ENCODE measurements at places on chromosomes 2 and 18.
A peak's percentile ranks its signal among the peaks of the same experiment; 100 is the strongest.

- no peak for DNase-seq
Observed at GRCh38 chr2:194054313-194054712, 1602.7 kb upstream of the SLC39A10 start.

DNA sequence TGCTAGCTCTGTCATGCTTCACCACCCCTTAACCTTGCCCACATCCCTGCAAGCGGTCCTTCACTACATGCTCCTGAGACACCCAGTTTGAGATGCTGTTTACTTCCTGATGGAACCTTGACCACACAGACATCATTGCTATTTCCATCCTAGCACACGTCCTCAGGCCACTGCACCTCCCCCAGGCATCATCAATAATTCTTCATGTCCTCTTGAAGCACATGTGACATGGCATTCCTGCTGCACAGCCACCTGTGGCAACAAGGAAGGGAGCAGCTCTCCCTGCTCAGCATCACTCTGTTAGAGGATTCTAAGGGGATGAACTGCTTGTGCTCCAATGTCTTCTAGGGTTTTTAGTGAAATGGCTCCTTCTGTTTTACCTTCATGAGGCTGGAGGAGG, 26.1 kb upstream of the ST3GAL5 start:
- DNase-seq = no peak

DNA sequence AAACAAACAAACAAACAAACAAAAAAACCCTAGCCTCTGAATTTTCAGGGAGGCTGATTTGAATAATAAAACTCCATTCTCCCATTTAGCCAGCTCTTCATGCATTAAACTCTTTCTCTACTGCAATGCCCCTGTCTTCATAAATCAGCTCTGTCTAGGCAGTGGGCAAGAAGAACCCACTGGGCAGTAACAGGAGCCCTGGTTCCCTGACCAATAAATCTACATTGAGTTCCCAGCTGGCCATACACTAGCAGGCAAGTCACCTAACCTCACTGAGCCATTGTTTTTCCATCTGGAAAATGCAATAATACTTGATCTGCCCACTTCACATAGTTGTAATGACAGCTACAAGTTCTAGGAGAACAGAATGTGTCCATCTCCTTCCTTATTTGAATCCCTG, 57.6 kb upstream of the YPEL5 start:
- DNase-seq = no peak

- peak; percentile 8 for DNase-seq
Observed at GRCh38 chr2:126886211-126886915, 12.3 kb upstream of the TEX51 start.

- DNase-seq = no peak
Observed at GRCh38 chr18:68769461-68769860, 28.4 kb upstream of the CCDC102B start.

GRCh38 chr2:33673937-33674336, 74.8 kb upstream of the FAM98A start:
- no peak for DNase-seq

- no peak for DNase-seq
Observed at GRCh38 chr2:241298673-241299072, 16.8 kb downstream of the HDLBP start.

- DNase-seq = no peak
Observed at GRCh38 chr2:126778561-126779501, 119.9 kb upstream of the TEX51 start.

GRCh38 chr18:35132021-35132902, 91.0 kb downstream of the MAPRE2 start:
- no peak for DNase-seq

Data from activated CD8-positive, alpha-beta memory T cell treated with anti-CD3 and anti-CD28 coated beads for 1 hour (primary cell).